Urinary bladder (tissue), 4 donors: ENCODE measurements at places on chromosomes 2 and 18.

DNA sequence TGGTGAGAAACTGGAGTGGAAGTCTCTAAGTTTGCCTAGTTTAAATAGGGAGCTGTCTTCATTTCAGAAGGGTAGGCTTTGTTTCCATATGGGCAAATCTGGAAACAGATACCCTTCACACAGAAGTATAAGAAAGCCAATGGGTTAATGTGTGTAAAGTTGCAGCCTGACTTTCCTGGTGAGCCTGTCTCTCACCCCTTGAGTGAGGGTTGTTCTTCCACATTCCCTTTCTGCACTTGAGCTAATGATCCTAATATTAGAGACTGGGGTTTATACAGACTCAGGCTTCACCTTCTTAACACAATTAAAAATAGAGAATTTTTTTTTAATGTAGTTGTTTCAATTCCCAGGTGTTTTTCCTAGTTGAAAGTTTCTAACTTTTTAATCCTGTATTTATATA, 108.6 kb upstream of the EML6 start:
- no peak for DNase-seq

- no peak for DNase-seq
Observed at GRCh38 chr2:181307203-181307991, 149.8 kb upstream of the ITGA4 start.

DNA sequence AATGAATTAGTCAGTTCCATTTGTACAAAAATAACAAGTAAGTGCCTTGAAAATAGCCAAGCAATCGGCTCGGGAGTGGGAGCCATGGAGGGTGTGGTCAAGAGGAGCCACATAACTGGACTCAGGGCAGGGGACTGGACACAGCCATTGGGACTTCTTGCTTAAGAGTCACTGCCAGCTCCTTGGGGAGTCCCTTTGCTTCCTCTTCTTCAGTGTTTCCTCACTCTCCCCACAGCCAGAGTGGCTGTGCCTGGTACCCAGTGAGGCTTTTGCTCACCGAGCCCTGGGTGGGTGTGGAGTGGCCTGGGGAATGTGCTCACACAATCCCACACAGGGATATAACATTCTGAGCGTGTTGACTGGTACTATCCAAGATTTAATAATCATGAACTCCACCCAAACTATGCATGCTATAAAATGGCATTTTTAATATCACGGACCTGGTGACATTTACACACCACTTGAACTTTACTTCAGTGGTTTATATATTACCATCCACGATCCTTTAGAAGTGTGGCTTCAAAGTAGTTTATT, 94.6 kb downstream of the PTGR3 start:
- DNase-seq: no peak

GRCh38 chr18:48987821-48988220, 37.1 kb upstream of the SMAD7 start:
- DNase-seq: no peak
